ENCODE measurements at places on chromosomes 5 and 9. TPM values are rescaled to one million over a fixed set of nuclear protein-coding genes. Genes with fewer than 3 reads are reported as not detected.
A peak's percentile ranks its signal among the peaks of the same experiment; 100 is the strongest.

- H3K4me1 ChIP-seq: peaks cover 45% of the 10 kb centered on the region
- H3K36me3 ChIP-seq: no peaks in the 10 kb centered on the region
- H3K27ac ChIP-seq: peak overlapping the region; percentile 98
- H3K27me3 ChIP-seq: no peaks in the 10 kb centered on the region
Observed at GRCh38 chr5:180806351-180807011, 3.9 kb upstream of the MGAT1 start.

GRCh38 chr5:150584556-150585335, 55.7 kb upstream of the SYNPO start:
- H3K36me3 ChIP-seq: no peaks in the 10 kb centered on the region
- peaks cover 7% of the 10 kb centered on the region for H3K27me3 ChIP-seq
- DNase-seq: no peak
- no peak overlapping the region for H3K4me3 ChIP-seq
- H3K4me1 ChIP-seq: no peaks in the 10 kb centered on the region
- no peak overlapping the region for H3K27ac ChIP-seq

PCDH12 gene
- not detected for total RNA-seq

GPR151 gene
- total RNA-seq: not detected

GRCh38 chr9:87097238-87097637, 149.9 kb upstream of the GAS1 start:
- H3K4me1 ChIP-seq: no peaks in the 10 kb centered on the region
- H3K27me3 ChIP-seq: peaks cover 3% of the 10 kb centered on the region
- no peak overlapping the region for H3K27ac ChIP-seq
- no peak overlapping the region for H3K4me3 ChIP-seq

DNA sequence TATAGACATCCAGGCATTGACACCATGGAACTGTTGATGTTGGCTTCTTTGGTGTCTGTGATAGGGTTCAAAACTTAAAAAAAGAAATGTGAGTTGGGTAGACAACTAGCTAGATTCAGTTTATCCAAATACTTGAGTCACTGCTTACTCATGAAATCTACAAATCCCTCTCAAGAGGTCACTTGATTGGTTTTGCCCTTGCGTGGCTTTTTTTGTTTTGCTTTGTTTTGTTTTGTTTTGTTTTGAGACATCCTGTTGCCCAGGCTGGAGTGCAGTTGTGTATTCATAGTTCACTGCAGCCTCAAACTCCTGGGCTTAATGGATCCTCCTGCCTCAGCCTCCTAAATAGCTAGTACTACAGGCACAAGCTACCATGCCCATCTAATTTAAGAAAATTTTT, 10.5 kb upstream of the ENTREP1 start:
- H3K4me1 ChIP-seq: no peaks in the 10 kb centered on the region
- no peak for DNase-seq
- H3K27ac ChIP-seq: no peak overlapping the region
- H3K27me3 ChIP-seq: peaks cover 17% of the 10 kb centered on the region
- peaks cover 6% of the 10 kb centered on the region for H3K36me3 ChIP-seq
- H3K4me3 ChIP-seq: no peak overlapping the region

DNA sequence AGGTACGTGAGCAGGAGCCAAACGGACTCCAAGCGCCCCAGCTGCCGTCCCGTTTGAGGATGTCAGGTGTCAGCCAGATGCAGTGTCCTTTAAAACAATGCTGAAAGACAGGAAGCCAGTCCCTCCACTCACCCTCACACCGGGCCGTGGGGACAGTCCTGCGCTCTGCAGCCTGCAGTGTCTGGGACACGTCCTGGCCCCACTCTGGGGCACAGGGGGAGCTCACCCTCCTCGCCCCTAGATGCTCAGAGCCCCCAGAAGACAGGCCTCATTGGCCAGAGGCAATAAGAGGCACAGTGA, 79.7 kb downstream of the ZNF354C start:
- H3K27me3 ChIP-seq: no peaks in the 10 kb centered on the region
- no peak for DNase-seq
- no peak overlapping the region for H3K27ac ChIP-seq

ALDH1A1 gene
- total RNA-seq: 0.30 TPM

- DNase-seq: no peak
- H3K36me3 ChIP-seq: no peaks in the 10 kb centered on the region
Observed at GRCh38 chr5:118611332-118611945, 376.9 kb downstream of the DTWD2 start.
